ENCODE measurements at places on chromosomes 1 and 21.
A peak's percentile ranks its signal among the peaks of the same experiment; 100 is the strongest.

DNA sequence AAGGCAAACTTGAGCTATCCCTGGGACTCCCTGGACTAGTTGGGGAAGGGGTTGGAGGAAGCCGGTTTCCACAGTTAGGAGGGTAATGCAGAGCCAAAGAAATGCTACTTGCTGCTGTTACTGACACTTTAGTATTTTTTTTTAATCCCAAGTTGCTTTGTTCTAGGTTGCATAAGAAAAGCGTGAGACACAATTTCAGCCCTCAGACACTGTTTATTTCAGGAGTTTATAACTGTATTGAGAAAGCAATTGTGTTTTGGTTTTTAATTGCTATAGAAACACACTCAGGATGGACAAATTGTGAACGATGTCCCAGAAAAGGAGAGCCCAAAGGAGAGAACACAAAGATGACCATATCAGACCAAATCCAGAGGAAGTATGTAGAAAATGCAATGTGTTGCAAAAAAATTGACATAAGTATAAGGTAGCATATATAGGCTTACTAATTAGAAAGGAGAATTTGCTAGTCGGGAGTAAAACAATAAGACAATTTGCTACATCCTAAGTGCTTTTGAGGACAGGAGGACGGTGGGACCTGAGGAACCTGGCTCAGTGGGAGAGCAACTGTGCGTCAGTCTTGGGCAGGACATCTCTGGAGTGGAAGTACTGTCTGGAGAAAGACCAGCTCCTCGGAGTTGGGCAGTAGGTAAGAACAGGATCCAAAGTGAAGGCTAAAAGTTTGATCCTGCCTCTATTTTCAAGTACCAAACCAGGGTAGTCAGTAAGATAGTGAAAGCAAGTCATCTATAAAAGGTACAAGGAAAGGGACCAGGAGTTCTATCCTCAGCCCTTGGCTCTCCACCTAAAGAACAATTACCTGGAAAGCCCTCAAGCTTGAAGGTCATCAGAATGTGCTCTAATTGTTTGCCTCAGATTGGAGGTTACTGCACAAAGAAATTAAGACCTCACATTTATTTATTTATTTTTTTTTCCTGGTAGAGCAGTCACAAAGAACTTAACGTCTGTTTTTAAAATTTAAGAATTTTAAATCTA, 39.9 kb downstream of the DIPK1A start:
- DNase-seq, result no peak

DNA sequence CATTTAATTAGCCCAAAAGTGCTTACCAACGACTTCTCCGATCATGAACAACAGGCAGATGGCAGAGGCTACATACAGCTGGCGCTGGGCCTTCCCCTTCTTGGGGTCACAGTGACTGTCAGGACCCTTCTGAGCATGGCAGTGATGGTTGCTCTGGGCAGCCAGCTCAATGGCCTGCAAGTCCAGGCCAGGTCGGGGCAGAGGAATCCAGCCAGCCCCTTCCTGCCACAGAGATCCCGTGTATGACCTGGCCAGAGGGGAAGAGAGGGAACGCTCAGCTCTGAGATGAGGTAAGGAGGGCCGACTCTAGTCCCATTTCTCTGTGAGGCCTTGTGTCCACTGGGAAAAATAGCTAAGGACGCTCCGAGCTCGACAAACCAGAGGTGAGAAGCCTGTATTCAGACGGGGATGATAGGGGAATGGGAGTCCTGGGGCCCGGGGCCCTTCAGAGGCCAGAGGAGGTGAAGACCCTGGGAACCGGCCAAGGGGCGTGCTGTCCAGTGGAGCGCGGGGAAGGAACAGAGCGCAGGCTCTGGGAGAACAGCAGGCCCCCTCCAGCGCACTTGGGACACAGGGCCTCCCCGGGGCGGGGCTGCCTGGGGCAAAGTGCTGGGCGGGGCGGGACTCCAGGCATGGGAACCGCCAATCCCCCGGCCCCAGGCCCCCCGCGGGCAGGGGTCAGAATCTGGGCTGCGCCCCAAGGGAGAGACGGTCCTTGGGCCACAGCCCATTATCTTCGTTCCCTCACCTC, 772 bp downstream of the SLC30A2 start:
- DNase-seq, result no peak

DNA sequence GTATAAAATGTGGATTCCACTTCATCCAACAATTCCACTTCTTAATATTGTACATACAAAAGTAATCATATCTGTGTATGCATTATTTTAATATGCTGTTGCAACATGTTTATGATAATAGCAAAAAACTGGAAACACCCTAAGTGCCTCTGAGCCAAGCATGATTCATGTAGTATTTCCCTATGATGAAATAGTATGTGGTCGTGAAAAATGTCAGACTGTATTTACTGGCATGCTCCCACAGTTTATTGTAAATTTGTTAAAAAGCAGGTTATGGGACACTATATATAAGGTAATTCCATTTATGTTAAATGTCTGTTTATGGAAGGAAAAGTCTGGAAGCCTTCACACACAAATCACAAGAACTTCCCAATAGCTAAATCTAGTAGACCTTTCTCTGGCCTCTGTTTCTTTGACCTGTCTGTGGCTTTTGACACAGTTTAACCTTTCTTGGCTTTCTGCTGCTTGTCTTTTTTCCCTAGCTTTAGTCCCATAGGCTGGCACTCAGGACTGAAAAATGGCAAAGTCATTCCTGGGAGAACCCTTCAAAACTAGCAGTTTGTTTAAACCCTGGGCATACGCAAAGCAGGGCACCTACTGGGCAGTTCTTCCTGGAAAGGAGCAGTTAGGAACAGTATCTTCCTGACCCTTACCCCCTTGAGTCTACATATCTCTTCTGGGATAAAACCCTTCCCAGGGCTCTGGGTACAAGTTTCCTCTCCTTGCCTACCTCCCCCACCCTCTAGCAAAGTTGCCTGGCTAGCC, 65.4 kb upstream of the ARTN start:
- DNase-seq, result no peak

DNA sequence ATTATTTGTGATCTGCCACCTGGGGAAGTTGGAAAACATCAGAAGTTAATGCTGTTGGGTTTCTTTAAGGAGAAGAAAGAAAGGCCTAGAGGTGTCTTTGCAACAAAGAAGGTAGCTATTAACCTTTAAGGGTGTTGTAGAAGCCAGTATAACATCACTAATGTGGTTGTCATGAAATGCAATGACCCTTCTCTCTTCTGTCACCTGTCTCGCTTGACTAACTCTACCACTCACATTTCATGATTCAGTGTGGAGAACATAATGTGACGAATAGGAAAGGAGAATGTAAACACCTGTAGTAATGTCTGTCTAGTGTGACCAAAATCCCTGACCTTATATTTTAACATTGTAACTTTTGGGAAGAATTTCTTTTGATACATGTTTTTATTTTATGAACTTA, 211.7 kb upstream of the UBE2U start:
- no peak for DNase-seq

- DNase-seq, result peak; percentile 69
Measured at GRCh38 chr1:153490272-153491051, 30.0 kb upstream of the S100A7 start.

DNA sequence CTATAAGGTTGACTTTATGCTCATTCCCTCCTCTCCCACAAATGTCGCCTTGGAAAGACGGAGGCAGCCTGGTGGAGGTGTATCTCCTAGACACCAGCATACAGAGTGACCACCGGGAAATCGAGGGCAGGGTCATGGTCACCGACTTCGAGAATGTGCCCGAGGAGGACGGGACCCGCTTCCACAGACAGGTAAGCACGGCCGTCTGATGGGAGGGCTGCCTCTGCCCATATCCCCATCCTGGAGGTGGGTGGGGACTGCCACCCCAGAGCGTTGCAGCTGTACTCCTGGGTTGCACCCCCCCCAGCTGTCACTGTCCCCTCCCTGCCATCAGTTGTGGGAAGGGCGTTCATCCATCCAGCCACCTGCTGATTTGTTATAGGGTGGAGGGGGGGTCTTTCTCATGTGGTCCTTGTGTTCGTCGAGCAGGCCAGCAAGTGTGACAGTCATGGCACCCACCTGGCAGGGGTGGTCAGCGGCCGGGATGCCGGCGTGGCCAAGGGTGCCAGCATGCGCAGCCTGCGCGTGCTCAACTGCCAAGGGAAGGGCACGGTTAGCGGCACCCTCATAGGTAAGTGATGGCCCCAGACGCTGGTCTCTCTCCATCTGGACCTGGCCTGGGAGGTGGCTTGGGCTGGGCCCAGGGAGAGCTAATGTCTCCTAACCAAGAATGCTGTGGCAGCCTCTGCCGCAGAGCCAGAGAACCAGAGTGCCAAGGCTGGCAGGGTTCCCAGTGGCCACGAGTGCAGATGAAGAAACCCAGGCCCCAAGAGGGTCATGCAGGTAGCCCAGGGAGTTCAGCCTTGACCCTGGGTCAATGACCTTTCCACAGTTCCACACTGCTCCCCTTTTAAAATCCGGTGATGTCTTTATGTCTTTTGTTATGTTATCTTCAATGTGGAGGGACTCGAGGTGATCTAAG, 13.1 kb downstream of the PCSK9 start:
- no peak for DNase-seq

GRCh38 chr1:36149237-36149972, at the start of gene TRAPPC3:
TRAPPC3 (minus strand) TSS chr1:36149486; CDS start chr1:36149378, 108 bp downstream.
- DNase-seq, result peak; percentile 100

GRCh38 chr1:17994046-17994445, 113.6 kb upstream of the IGSF21 start:
- no peak for DNase-seq

GRCh38 chr1:106875622-106876021, 180.9 kb upstream of the PRMT6 start:
- no peak for DNase-seq

GRCh38 chr21:42654179-42654912, 925 bp downstream of the PDE9A start:
- no peak for DNase-seq

GRCh38 chr1:6580593-6581409, 1.0 kb downstream of the ZBTB48 start:
- DNase-seq, result no peak

GRCh38 chr1:78156805-78157521, 111.2 kb downstream of the GIPC2 start:
- no peak for DNase-seq

DNA sequence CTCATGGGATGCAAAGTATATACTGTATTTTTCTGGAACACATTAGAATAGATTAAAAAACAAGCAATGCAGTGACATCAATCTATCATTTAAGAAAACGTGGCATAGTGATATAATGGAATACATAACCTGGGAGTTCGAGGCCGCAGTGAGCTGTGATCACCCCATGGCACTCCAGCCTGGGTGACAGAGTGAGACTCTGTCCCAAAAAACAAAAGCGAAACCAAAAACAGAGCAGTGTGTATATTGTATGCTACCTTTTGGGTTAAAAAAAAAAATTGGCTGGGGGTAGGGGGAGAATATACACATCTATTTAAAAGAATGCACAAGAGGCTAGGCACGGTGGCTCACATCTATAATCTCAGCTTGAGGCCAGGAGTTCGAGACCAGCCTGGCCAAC, 13.5 kb downstream of the SLC2A1 start:
- no peak for DNase-seq

GRCh38 chr1:202871367-202871766, 17.6 kb downstream of the RABIF start:
- no peak for DNase-seq

GRCh38 chr1:27599605-27600497, 4.1 kb downstream of the AHDC1 start:
- no peak for DNase-seq

GRCh38 chr1:26530895-26531598, 1.5 kb downstream of the RPS6KA1 start:
- peak; percentile 94 for DNase-seq

- DNase-seq, result no peak
Measured at GRCh38 chr1:48943826-48944225, 167.1 kb upstream of the BEND5 start.

- DNase-seq, result no peak
Measured at GRCh38 chr1:176183618-176184017, 23.5 kb downstream of the COP1 start.

GRCh38 chr1:182248721-182249120, 142.9 kb downstream of the GLUL start:
- DNase-seq, result no peak

- DNase-seq, result no peak
Measured at GRCh38 chr1:37389327-37389726, 85.1 kb upstream of the ZC3H12A start.

DNA sequence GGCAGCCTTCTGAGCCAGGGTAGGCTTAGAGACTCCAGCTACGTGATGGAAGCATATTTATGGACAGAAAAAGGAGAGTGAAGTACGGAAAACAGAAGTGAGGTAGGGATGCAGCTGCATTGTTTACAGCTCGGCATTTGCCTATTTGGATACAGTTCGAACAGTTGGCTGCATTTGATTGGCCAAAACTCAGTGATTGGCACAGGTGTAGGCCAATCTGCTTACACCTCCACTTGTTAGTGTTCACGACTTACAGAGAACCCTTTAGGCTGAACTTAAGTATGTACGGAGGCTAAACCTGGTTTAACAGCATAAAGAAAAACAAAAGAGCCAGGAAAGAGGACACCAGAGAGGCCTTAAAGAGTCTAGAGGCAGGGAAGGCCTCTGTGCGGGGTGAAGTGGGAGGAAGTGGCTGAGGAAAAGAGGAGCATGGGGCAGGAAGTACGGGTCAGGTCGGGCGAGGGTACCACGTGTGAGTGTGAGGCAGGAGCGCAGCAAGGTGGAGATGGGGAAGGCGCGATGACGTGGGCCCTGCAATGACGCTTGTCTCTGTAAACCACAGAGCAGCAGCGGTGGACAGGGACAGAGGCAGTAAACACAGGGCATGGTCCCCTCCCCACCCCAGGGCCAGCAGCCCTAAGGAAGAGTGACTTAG, 32.0 kb downstream of the RSPH1 start:
- peak; percentile 65 for DNase-seq

DNA sequence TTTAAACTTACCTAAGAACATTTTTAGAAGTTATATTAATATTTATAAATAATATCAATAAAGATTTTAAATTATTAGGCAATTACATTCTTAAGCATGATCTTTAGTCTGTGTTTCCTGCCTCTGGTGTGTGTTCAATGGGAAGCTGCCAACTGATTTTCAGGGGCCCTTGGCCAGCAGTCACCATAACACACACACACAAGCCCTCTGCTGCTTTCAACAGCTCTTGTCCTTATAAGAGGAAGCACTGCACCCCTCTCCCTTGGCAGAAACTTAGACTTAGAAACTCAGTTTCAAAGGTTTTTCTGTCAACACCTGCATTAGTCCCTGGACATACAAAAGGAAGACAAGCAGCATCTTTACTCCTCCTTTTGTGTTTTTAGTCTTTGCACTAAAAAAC, 81.4 kb downstream of the VAV3 start:
- DNase-seq, result no peak

Measured in transverse colon (tissue), 4 donors.